ENCODE measurements at places on chromosomes 11 and 22.
A peak's percentile ranks its signal among the peaks of the same experiment; 100 is the strongest.

GRCh38 chr11:131611322-131611721, 240.9 kb downstream of the NTM start:
- no peak for DNase-seq

GRCh38 chr11:111582163-111582562, 20.1 kb upstream of the SIK2 start:
- no peak for DNase-seq

GRCh38 chr22:45524157-45524556, 21.5 kb downstream of the FBLN1 start:
- DNase-seq, result no peak

DNA sequence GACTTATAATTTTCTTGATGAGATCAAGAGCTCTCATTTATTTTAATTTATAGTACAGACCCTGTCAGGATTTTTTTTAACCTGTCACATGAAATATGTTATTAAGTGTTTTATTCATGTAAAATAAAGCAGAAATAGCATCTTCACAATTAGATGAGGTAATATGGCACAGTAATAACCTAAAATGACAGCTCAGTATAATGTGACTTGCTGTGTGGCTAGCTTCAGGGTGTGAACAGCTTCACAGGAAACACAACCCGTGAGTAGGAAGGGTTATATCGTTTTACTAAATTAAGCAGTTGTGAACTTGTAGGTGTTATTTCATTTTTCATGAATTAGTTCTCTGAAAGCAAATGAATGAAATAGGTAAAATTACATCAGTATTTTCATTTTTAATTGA, 366.9 kb upstream of the CHORDC1 start:
- no peak for DNase-seq

DNA sequence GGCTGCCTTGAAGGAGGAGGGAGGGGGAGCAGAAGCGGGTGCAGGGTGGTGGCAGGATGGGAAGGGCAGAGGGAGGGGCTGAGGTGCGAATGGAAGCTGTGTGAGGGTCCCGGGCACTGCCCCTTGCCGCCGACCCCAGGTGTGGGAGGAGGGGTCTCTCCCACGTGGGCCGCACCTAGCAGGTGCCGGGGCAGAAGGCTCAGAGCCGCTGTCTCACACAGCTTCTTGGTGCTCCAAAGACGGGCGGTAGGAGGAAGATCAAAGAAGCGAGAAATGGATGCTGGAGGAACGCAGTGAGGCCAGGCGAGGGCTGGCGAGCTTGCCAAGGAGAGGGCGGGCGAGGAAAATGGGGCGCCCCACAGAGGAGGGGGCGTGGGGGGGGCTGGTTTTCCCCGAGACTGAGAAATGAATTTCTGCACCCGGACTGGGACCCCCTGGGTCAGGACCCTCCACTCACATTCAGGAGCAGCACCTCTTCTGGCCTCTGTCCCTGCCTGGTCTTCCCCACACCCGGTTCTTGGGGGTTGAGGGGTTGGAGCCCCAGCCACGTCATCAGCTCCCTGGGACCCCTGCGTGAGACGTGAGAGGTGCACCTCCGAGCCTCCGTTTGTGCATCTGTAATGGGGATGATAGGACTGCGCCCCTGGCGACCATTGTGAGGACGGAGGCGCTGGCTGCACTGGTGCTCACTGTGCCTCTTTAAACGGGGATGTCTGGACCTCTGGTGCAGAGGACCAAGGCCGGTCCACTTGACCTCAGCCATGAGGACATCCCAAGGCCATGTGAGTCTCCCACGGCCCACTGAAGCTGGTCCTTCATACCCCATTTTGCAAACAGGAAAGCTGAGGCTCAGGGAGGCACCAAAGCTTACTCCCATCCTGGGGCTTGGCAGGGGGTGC, 16.8 kb downstream of the LSP1 start:
- no peak for DNase-seq

GRCh38 chr22:44550711-44551491, 52.9 kb upstream of the RTL6 start:
- DNase-seq, result no peak

DNA sequence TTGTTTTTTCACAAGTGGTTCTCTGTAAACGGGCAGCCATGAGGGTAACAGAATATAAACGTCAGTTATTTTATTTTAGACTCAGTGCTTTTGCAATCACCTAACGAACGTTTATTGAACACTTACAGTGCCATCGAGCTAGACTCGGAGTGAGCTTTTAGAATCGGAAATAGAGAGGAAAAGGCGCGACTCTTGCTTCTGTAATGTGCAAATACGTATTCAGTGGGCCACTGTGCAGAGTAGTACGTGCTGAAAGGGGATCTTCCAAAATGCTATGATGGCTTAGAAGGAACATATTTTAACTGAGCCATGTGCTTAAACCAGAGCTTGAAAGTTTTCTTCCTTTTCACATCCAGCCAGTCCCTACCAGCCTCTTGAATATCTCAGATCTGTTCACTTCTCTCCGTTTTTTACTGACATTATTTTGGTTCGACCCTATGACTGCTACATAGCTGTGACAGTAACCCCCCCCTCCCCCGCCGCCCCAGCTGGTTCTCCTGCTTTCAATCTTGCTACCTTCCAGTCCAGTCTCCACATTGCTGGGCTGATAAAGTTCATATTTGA, 468 bp downstream of the DDIAS start:
- DNase-seq, result peak; percentile 24

All from NCI-H526 (cell line).